ENCODE measurements at places on chromosomes 1 and 21. TPM values are rescaled to one million over a fixed set of nuclear protein-coding genes. Genes with fewer than 3 reads are reported as not detected.

E2F2 gene
- total RNA-seq: 1.2 TPM

CFHR3 gene
- not detected for total RNA-seq

AIM2 gene
- total RNA-seq: 1.3 TPM

DNA sequence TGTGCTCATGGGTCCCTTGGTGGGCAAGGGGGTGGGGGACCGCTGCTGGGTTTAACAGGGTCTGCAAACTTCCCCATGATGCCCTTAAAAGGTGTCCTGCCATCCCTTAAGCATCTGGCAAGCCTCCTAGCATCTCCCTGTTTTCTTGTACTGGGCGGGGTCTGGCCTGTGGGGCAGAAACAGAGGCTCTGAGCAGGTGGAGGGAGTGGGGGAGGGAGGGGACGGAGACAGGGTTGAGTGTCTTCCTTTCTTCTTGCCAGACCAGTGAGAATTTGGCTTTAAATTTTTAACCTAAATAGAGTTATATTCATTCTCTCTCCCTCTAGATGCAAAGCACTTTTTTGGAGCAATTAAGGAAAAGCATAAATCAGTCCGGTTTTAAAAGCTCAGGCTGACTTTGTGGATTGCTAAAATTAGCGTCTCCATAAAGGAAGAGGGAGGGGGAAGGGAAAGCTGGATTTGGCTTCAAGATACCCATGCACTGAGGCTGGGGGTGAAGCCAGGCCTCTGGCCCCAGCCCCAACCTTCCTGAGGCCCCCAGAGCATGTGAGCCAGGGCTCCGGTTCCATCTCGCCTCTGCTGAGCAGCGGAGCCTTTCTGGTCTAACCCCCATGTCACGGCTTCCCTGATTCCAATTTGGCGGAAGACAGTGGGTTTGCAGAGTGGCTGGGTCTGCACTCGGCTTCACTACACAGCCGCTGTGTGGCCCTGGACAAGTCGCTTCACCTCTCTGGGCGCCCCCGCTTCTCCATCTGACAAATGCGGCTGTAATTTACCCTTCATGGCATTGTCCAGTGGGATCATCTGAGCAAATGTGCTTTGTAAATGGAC is 25.3 kb downstream of the IGSF21 start:
- no peak for DNase-seq

GRCh38 chr1:229864686-229865230 is 202.3 kb upstream of the GALNT2 start:
- no peak for DNase-seq

GRCh38 chr1:200512191-200512590 is 102.4 kb upstream of the ZNF281 start:
- peak; percentile 91 for DNase-seq

GRCh38 chr1:93738926-93739325 is 57.3 kb upstream of the BCAR3 start:
- DNase-seq: no peak

All from GM23248 (cell line).